ENCODE measurements at places on chromosomes 12 and 14. TPM values are rescaled to one million over a fixed set of nuclear protein-coding genes. Genes with fewer than 3 reads are reported as not detected.

- H3K27me3 ChIP-seq = no peaks in the 10 kb centered on the region
- H3K27ac ChIP-seq = no peak overlapping the region
- peaks cover 4% of the 10 kb centered on the region for H3K4me1 ChIP-seq
- H3K36me3 ChIP-seq = no peaks in the 10 kb centered on the region
- DNase-seq = no peak
These were observed 71.0 kb downstream of the TMTC2 start for GRCh38 chr12:82757656-82758055.

DNA sequence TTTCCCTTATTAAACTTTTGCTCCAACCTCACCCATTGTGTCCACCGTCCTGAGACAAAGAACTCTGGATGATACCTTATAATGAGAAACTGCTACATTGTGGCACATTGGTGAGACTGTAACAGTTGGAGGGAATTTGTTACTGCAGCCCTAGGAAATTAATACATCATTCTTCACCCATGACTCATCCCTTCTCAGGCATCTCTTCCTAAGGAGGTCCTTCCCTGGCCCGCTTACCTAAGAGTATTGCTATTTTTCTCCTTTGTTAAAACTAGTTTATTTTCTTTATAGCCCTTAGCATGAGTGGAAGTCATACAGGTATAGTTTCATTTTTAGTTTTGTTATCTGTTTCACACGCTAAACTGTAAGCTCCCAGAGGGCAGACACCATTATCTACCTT lies 87.1 kb downstream of the TMEM260 start:
- DNase-seq = no peak
- H3K36me3 ChIP-seq = peaks cover 9% of the 10 kb centered on the region
- peaks cover 3% of the 10 kb centered on the region for H3K4me1 ChIP-seq
- H3K4me3 ChIP-seq = no peak overlapping the region

The CLEC4C gene
- not detected for total RNA-seq

The TRHDE gene
- 2.7 TPM for total RNA-seq

GRCh38 chr12:99752740-99753139 lies 105.2 kb downstream of the GARIN6 start:
- H3K27me3 ChIP-seq = no peaks in the 10 kb centered on the region
- no peak overlapping the region for H3K27ac ChIP-seq
- H3K4me3 ChIP-seq = no peak overlapping the region
- no peaks in the 10 kb centered on the region for H3K36me3 ChIP-seq
- DNase-seq = no peak
- H3K4me1 ChIP-seq = peaks cover 2% of the 10 kb centered on the region

- DNase-seq = no peak
- H3K36me3 ChIP-seq = peaks cover 31% of the 10 kb centered on the region
- H3K4me1 ChIP-seq = no peaks in the 10 kb centered on the region
- H3K4me3 ChIP-seq = no peak overlapping the region
- H3K27me3 ChIP-seq = no peaks in the 10 kb centered on the region
These were observed 41.9 kb downstream of the DCP1B start for GRCh38 chr12:1962051-1963020.

GRCh38 chr12:12008232-12008850 lies 62.4 kb upstream of the BCL2L14 start:
- DNase-seq = no peak
- no peak overlapping the region for H3K4me3 ChIP-seq
- no peak overlapping the region for H3K27ac ChIP-seq

DNA sequence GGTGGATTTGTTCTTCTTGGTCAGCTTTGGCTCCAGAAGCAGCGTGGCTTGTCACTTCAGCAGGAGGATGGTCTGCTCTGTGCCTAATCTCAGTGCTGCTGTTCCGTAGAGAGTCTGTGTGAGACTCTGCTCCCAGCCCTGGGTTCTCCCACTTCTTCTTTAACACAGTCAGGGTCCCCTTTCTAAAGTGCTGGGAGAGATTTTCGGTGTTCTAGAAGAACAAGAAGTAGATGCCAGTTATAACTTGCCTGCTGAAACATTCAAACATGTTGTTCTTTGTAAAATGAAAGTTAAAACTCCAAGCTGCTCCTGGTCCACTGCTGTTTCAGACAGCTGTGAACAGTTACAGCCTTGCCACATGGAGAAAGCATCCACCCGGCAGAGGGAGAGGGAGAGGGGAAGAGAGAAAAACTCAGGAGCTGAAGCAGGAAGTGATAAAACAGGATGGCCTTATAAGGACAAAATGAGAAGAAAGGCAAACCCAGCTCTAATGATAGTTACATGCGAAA lies 55.2 kb upstream of the CERS5 start:
- no peak overlapping the region for H3K27ac ChIP-seq
- H3K4me1 ChIP-seq = peaks cover 12% of the 10 kb centered on the region
- DNase-seq = no peak
- H3K27me3 ChIP-seq = no peaks in the 10 kb centered on the region

DNA sequence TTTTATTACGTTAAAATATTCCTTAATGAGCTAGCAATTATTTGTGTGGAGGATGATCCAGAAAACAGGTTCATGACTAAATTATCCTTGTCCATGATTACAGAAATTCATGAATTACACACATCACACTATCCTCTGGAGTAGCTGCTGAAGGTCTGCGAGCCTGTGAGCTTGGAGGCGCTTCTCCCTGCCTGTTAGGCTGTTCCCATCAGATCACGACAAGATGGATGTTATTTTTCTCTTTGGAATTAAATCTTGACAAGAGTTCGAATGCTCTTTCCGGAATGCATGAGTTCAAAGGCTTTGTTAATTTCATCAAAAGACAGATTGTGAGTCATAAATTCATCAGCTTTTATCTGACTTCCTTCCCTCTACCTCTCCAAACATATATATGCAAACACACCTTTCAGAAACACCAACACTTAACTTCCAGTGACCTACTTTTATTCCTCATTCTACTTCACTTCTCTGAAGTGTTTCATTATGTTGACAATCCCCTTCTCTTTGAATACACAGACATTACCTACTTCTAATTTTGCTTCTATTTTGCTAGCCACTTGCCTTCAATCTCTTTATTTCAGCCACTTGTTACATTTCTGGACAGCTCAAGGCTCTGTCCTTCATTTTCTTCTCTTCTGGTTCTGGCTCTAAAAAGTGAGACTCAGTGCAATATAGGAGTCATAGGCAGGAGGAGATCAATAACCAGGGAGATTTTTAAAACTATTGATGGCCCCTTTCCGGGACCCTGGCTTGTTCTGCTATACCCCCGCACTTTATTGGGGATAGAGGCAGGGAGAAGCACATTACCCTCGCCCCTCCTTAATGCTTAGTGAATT lies 274.6 kb downstream of the BTG1 start:
- H3K4me1 ChIP-seq = peaks cover 12% of the 10 kb centered on the region
- no peaks in the 10 kb centered on the region for H3K27me3 ChIP-seq
- peak overlapping the region; percentile 9 for H3K27ac ChIP-seq
- no peak for DNase-seq
- H3K4me3 ChIP-seq = no peak overlapping the region

The PRDM4 gene
- total RNA-seq = 30.5 TPM

GRCh38 chr12:6567112-6567670 lies 900 bp downstream of the NOP2 start:
- H3K4me3 ChIP-seq = peak overlapping the region; percentile 99
- H3K4me1 ChIP-seq = peaks cover 15% of the 10 kb centered on the region
- H3K36me3 ChIP-seq = peaks cover 36% of the 10 kb centered on the region

DNA sequence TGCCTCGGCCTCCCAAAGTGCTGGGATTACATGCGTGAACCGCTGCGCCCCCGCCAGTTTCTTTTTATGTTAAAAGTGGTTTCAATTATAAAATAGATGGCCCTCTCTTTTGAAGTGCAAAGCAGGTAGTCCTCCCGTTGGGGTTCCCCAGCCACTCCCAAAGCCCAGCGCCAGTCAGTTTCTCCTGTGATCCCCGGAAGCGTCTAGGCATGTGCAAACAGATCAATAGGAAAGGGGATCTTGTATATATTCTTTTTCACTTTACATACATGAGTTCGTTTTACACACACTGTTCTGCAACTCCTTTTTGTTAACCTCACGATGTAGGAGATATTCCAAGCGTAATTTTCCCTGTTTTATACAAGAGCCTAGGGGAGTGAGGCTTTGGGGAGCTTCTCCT lies 16.3 kb upstream of the DLK1 start:
- DNase-seq = no peak
- H3K4me1 ChIP-seq = peaks cover 25% of the 10 kb centered on the region
- H3K27me3 ChIP-seq = peaks cover 16% of the 10 kb centered on the region
- no peak overlapping the region for H3K4me3 ChIP-seq
- H3K36me3 ChIP-seq = no peaks in the 10 kb centered on the region

DNA sequence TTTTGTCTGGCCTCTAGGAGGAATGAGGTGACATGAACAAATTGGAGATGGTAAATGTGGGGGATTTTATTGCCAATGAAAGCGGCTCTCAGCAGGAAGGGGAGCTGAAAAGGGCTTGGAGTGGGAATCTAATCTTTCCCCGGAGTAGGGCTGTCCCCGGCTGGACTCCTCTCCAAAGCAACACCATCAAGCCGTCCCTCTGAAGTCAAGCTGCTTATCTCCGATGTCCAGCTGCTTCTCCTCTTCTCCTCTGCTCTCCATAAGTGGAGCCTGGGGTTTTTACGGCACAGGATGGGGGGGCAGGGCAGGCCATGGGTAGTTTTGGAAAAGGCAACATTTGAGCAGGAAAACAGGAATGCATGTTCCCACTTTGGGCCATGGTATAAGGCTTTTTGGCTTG lies 113.5 kb downstream of the TMEM132D start:
- peaks cover 29% of the 10 kb centered on the region for H3K27me3 ChIP-seq
- DNase-seq = no peak
- H3K4me1 ChIP-seq = peaks cover 11% of the 10 kb centered on the region
- H3K36me3 ChIP-seq = no peaks in the 10 kb centered on the region
- H3K4me3 ChIP-seq = no peak overlapping the region

All from progenitor cell of endocrine pancreas (in vitro differentiated cells).